AG10803 (cell line): ENCODE measurements at places on chromosomes 2 and 18.
A peak's percentile ranks its signal among the peaks of the same experiment; 100 is the strongest.

DNA sequence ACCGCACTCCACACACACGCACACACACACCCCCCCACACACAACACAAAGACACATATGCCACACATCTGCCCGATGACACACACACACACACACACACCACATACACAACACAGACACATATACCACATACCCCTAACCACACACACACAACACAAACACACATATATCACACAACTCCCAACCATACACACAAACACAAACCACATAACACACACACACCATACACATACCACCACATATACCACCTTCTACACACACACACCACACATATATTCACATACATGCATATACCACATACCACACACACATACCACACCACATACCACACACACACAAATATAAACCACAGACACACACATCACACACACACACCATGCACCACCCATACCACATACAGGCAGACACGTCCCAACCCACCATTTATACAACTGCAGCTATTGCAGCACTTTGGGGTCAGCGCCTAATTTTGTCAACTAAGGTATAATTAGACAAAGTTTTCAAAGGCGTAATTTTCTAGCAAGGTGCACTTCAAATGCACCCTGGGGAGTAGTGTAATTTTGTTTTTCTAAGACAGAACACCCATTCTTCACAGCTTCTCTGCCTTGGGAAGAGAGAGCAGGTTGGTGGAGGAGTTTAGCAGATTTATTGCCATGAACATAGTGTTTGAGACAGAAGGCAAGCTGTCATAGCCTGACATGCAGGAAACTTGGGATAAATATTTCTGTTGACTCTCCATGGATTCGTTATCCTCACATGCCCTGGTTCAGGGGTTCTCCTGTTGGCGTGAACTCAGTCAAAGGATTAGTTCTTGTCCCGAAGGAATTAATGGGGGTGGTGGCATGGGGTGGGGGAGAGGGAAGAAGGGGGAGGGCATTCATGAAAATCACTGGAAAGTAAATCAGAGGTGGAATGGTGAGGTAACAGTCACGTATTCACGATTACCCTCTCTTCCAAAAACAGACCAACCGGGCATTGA is 416.1 kb downstream of the LPIN1 start:
- DNase-seq, result no peak

DNA sequence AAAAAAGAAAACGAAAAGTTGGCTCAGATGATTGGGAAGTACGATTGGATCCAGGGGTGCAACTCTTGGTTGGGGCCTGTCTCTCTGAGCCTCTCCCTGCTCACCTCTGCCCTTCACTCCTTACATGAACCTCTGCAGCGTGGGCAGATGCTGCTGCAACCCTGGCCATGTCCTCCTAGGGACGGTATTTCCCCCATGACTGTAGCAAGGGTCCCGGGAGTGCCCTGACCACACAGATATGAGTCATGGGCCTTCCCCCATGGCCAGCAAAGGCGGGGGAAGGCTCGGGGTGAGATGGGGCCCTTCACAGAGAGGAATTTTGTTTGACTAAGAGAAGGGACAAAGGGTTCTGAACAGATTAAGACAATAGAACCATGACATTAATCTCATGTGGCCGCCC is 129.0 kb downstream of the NCK2 start:
- peak; percentile 37 for DNase-seq

DNA sequence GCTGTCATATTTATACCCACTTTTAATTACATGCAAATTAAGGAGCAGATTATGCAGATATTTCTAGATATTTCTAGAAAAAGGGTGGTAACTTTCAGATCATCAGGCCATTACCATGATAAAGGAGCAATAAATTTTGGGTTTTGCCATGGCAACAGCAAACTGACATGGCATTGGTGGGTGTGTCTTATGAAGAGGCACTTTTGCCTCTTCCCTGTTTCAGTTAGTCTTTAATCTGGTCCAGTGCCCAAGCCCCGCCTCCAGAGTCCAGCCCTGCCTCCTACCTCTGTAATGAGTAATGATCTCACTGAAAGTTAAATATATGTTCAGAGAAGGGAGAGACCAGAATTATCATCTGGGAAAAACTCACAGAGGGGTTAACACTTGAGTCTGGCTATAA is 124.8 kb downstream of the SCG2 start:
- DNase-seq, result no peak

DNA sequence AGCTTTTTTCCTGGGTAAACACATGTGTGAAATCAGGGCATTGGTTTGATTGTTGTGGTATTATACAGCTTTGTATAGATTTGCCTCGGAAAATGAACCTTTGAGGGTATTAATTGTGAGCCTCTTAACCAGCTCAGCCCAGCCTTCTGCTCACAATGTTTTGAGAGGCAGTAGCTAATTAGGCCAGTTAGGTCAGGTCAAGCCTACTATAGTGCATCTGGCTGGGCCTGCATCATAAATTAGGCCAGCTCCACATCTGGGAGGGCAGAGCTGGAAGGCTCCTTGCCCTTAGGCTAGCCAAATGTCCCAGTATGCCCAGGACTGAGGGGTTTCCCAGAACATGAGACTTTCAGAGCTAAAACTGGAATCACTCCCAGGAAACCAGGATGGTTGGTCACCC is 43.0 kb downstream of the LRATD1 start:
- no peak for DNase-seq

GRCh38 chr18:31410716-31411483 is 34.3 kb downstream of the DSG4 start:
- DNase-seq, result no peak

- peak; percentile 34 for DNase-seq
Observed at GRCh38 chr2:235857598-235857997, 310.6 kb downstream of the GBX2 start.

GRCh38 chr2:22843919-22844537 is 541.0 kb upstream of the KLHL29 start:
- DNase-seq, result no peak

- DNase-seq, result no peak
Observed at GRCh38 chr2:1979138-1979537, 234.8 kb upstream of the PXDN start.

DNA sequence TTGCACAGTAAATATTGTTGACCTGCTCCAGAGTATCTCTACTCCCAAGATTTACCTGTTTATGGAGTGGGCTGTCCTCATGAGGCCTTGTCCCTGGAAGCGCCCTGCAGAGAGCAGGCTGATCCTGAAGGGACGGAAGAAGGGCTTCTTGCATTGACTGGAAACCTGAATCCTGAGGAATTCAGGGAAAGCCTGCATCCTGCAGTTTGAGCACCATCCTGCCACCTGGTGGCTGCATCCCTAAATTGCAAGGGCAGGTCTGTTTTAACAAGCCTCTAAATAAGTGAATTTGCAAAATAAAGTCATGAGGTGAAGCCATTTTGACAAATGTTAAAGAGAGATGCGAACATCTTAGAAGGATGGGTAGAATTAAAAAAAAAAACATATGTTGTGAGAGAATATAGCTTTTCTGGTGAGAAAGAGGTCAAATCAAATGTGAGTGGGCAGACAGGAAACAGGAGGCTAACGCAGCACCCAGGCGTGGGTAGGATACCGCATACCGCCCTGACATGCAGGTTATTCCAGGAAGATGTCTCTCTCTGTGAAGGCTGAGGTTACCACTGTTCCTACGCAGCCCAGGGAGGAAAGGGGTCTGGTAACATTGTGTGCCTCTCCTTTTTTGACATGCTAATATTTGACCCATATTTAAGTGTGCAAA is 754.9 kb downstream of the RNF144A start:
- no peak for DNase-seq

DNA sequence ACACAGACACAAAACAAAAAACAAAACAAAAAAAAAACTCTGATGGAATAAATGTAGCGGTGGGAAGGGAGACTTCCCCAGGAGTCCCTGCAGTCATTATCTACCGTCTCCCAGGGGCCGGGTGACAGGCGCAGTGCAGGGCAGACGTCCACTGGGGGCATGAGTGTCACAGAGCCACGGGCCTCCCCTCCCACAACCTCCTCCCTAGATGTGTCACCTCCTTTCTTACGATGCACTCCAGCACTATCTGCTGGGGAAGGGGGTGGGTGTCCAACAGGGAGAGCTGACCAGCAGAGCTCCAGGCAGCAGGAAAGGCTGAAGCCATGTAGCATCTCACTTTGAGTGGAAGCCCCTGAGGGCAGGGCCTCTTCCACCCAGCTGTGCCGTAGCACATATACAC is 84.5 kb downstream of the LONRF2 start:
- no peak for DNase-seq

GRCh38 chr18:51039138-51040112 is 9.4 kb downstream of the SMAD4 start:
- no peak for DNase-seq

DNA sequence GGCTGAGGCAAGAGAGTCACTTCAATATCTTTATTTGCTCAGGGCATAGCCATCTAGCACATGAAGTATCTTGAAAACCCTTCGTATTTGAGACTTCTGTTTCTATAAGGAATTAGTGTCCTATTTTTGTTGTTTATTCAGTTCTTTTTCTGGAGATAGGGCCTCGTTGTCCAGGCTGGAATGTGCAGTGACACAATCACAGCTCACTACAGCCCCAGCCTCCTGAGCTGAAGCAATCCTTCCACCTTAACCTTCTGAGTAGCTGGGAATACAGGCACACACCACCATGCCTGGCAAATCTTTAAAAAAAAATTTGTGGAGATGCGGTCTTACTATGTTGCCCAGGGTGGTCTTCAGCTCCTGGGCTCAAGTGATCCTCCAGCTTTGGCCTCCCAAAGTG is 50.6 kb downstream of the PSMD14 start:
- DNase-seq, result no peak

DNA sequence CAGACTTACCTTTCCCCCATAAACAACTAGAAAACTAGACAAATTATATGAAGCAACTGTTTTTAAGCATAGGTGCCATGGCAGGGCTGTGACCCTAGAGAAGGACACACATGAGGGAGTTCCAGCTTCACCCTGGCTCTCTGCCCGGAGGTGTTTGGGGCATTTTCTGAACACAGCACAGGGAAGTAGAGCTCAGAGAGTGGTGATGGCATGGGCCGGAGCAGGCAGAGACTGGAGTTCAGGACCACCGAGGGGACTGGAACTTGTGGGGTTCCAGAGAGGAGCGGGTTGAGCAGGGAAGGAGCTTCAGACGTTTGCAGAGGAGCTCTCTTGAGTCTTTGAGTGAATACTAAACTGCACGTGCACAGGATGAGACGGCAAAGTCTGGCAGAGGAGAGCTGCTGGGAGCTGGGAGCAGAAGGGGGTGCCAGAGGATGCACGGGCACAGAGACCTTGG is 26.5 kb upstream of the KLF11 start:
- no peak for DNase-seq

- DNase-seq, result no peak
Observed at GRCh38 chr2:217872319-217872718, 130.5 kb downstream of the TNS1 start.

- DNase-seq, result no peak
Observed at GRCh38 chr2:240200230-240201051, 60.0 kb upstream of the OTOS start.

GRCh38 chr2:228257379-228257778 is 75.9 kb upstream of the SPHKAP start:
- no peak for DNase-seq

DNA sequence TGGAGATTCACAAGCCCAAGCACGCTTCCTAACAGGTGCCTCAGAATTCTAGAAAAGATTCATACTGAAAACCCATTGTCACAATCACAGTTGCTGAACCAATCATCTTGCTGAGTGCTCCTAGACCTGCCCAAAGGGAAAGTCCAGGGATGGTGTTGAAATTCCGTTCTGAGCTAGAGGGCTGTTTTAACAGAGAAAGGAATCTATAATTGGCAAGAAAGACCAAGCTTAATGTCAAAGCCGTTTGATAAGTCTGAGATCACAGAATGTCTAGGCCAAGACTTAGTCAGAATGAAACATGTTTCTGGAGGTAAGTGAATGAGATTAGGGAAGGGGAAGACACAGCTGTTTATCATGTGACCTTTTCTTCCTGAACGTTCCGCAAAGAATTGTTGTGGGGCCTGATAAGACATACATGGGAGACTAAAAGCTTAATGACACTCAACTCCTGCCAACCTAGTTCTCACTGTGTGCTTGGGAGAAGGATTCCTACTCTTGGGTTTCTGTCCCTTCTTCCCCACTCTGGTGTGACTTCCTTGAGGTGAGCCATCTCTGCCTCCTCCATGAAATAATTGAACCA is 27.5 kb downstream of the PMAIP1 start:
- DNase-seq, result peak; percentile 48

DNA sequence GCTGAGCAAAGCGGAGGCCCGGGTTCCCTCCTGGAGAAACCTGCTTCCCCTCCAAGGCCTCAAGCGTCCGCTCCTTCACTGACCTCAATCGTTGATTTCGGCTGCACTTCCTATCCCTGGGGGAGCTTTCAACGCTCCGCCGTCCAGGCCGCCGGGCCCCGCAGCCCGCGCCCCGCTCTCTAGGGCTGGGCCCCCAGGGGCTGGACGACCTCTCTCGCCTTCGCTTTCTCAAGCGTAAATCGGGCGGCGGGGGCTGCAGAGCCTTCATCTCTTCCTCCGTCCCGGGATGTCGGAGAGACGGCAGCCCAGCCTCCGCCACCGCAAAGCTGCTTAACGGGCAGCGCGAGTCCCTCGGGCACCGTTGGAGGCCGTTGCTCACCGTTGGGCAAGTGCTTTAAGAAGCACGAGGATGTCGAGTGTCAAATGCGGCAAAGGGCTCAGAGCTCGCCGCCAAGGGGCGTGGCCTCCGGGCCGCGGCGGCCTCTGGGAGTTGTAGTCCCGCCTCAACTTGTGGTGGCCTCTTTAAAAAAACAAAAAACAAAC is 8.5 kb downstream of the HES6 start:
- no peak for DNase-seq

DNA sequence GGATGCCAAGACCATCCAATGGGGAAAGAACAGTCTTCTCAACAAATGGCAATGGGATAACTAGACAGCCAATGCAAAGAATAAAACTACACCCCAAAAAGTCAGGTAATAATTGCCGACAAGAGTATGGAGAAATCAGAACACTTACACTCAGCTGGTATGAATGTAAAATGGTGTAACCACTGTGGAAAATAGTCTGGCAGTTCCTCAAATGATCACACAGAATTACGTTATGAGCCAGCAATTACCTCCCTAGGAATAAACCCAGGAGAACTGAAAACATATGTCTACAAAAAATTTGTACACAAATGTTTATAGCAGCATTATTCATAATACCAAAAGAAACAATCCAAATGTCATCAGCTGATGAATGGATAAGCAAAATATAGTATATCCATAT is 8.8 kb downstream of the IWS1 start:
- DNase-seq, result peak; percentile 46

GRCh38 chr2:206112108-206112507 is 26.1 kb upstream of the INO80D start:
- peak; percentile 5 for DNase-seq

- DNase-seq, result peak; percentile 94
Observed at GRCh38 chr2:128374001-128374710, 55.5 kb upstream of the HS6ST1 start.

- no peak for DNase-seq
Observed at GRCh38 chr18:56112013-56112749, 524.2 kb upstream of the TCF4 start.
